ENCODE measurements at places on chromosomes 1 and 21. TPM values are rescaled to one million over a fixed set of nuclear protein-coding genes. Genes with fewer than 3 reads are reported as not detected.
A peak's percentile ranks its signal among the peaks of the same experiment; 100 is the strongest.

Gene CELA3B
- total RNA-seq, result not detected

DNA sequence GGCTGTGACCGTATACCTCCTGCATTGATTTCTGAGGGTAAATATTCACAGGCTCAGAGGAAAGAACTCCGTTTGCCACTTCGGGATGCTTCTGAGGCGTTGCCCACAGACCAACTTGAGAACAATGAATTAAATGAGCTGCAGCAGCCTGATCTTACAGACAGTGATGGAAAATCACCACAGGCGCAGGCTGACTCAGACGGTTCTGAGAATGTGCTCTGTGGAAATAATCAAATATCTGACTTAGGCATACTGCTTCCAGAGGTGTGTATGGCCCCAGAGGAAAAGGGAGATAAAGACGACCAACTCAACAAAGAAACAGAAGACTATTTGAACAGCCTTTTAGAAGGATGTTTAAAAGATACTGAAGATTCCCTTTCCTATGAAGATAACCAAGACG, 76.7 kb upstream of the SCCPDH start:
- H3K27me3 ChIP-seq, result peaks cover 2% of the 10 kb centered on the region
- peaks cover 31% of the 10 kb centered on the region for H3K4me1 ChIP-seq
- H3K4me3 ChIP-seq, result peak overlapping the region; percentile 51
- H3K27ac ChIP-seq, result peak overlapping the region; percentile 75
- peaks cover 55% of the 10 kb centered on the region for H3K36me3 ChIP-seq

DNA sequence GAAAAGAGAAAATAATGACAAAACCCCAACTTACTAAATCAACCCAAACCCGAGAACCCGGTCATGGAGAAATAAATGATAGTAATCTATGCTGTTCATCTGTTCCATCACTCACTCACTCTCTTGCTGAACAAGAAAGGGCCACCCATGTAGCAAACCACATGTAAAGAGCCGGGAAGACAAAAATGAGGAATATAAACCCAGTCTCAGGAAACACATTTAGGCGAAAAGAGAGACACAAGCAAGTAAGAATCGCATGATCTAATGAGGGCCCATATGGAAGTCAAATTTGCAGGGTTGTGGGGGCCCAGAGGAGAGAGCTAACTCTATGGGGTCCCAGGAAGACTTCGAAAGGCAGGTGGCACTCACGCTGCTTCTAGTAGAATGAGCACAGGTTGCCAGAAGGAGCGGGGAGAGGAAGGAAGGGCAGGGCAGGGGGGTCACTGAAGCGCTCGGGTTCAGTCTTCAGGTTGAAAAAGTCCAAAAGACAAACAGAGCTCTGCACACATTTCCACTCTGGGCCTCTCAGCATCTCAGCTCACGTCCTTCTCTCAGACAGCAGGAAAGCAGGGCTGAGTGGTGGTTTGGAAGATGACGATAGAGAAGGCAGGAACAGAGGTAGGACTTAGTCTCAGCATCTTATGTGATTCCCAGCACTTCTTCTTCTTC, 142.9 kb upstream of the KRTAP19-8 start:
- no peaks in the 10 kb centered on the region for H3K4me1 ChIP-seq
- no peak for DNase-seq
- peaks cover 3% of the 10 kb centered on the region for H3K27me3 ChIP-seq
- H3K27ac ChIP-seq, result no peak overlapping the region
- H3K4me3 ChIP-seq, result no peak overlapping the region

DNA sequence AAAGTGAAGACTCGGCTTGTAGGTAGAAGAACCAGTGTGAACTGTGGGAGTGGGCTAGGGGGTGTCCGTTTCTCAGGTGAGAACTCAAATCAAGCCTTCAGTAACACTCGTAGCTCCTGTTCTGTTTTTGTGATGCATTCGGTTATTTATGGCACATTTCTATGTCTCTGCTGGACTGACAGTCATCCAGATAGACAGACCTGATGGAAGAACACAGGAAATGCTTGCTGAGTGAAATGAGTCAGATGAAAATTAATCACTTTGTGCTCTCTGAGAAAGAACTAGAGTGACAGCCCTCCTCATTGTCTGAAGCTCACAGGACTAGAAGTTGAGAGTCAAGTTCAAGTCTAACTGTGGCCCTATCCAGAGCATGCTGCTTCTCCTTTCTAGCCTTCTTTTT, 360.1 kb upstream of the PLXNA2 start:
- no peak overlapping the region for H3K27ac ChIP-seq
- DNase-seq, result peak; percentile 36
- H3K27me3 ChIP-seq, result no peaks in the 10 kb centered on the region

- H3K27me3 ChIP-seq, result no peaks in the 10 kb centered on the region
- no peak for DNase-seq
- no peaks in the 10 kb centered on the region for H3K36me3 ChIP-seq
These were observed 764.7 kb upstream of the TPTE start for GRCh38 chr21:9756677-9757076.

- no peak for DNase-seq
- no peak overlapping the region for H3K27ac ChIP-seq
- no peaks in the 10 kb centered on the region for H3K27me3 ChIP-seq
- no peak overlapping the region for H3K4me3 ChIP-seq
- peaks cover 9% of the 10 kb centered on the region for H3K36me3 ChIP-seq
These were observed 29.9 kb upstream of the EDN2 start for GRCh38 chr1:41514381-41514780.

- H3K36me3 ChIP-seq, result peaks cover 6% of the 10 kb centered on the region
- no peak for DNase-seq
- H3K27ac ChIP-seq, result no peak overlapping the region
- peaks cover 2% of the 10 kb centered on the region for H3K27me3 ChIP-seq
These were observed 38.2 kb downstream of the L1TD1 start for GRCh38 chr1:62232871-62233278.
